Activated CD4-positive, alpha-beta T cell treated with anti-CD3 and anti-CD28 coated beads for 24 hours (primary cell): ENCODE measurements at places on chromosomes 4 and X.
A peak's percentile ranks its signal among the peaks of the same experiment; 100 is the strongest.

DNA sequence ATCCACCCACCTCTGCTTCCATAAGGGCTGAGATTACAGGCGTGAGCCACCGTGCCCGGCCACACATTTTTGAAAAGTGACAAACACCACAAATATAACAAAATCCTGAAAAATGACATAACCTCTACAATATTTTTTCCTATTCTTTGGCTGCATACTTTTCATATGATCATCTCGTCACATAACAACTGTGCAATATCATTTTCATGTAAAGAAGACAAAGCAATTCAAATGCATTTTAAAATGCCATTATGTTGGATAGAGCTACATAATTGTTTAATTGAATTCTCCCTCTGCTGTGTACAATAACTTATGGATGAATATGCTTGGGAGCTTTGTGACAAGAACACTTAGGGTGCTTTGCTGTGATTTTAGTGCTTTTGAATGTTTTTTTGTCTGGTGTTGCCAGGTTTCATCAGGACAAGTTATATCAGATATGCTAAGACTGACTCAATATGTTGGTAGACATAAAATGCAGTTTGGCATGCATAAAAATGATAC is 132.9 kb downstream of the CHIC2 start:
- no peak for DNase-seq

GRCh38 chr4:1463927-1464540 is 57.8 kb upstream of the NKX1-1 start:
- DNase-seq = no peak

- no peak for DNase-seq
These were observed 801.3 kb downstream of the IL1RAPL1 start for GRCh38 chrX:29388509-29388908.

DNA sequence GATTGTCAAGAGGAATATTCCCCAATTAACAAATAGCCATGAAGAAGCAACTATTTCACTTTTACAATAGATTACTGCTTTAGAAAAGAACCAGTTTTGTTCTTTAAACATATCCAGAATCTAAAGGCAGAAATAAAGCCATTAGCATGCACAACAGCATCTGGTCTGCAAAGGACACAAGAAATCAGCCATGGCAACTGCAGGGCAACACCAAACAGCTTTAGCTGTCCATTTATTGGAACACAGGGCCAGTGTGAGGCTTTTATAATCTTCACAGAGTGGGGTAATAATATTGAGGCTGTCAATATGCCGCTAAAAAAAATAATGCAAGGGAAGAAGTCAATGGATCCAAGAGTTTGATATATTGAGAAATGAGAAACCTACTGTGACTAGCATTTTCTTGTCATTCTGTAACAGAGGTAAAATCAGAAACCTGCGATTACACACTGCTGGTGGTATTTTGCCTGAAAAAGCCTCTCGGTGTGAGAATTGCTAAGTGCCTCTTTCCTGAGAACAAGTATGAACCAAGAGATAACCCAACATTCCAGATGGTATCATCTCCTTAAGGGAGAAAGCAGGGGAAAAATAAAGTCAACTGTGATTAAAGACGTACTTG is 2.7 kb upstream of the BANK1 start:
- DNase-seq = no peak

DNA sequence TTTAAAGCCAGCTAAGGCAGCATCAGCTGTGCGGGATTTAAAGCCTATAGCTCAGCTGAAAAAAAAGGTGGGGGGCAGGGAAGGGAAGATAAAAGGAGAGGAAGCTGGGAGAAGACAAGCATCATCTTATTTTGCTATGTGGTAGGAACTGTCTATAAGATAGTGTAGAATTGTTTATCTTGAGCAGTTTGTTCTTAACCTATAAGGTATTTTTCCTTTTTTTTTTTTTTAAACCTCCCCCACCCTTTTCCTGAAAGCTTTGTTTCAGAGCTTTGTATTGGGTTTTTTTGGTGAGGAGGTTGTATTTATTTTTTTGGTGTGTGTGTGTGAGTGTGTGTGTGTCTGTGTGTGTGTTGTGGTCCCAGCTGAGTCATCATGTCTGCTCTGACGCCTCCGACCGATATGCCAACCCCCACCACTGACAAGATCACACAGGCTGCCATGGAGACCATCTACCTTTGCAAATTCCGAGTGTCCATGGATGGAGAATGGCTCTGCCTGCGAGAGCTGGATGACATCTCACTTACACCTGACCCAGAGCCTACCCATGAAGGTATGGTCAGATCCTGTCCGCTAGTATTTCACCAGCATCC is 531 bp downstream of the RUFY3 start:
- no peak for DNase-seq

GRCh38 chr4:163215896-163216295 is 49.2 kb upstream of the NAF1 start:
- DNase-seq = no peak

DNA sequence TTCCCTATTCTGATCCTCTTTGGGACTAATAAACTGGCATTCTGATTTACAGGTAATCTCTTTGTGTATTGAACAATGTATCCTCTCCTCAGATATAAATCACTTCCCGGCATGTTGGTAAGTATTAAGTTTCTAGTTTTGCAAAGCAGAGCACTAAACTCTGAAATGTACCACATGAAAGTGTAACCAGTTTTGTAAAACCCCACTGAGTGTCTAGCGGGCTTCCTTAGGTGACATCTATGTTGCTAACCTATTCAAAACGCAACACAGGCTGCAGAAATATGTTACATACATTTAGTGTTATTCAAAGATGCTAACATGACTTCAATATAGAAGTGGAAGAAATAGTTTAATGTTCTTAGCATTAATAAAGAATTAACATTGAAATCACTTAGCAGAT is 25.2 kb downstream of the DNAJB14 start:
- no peak for DNase-seq

DNA sequence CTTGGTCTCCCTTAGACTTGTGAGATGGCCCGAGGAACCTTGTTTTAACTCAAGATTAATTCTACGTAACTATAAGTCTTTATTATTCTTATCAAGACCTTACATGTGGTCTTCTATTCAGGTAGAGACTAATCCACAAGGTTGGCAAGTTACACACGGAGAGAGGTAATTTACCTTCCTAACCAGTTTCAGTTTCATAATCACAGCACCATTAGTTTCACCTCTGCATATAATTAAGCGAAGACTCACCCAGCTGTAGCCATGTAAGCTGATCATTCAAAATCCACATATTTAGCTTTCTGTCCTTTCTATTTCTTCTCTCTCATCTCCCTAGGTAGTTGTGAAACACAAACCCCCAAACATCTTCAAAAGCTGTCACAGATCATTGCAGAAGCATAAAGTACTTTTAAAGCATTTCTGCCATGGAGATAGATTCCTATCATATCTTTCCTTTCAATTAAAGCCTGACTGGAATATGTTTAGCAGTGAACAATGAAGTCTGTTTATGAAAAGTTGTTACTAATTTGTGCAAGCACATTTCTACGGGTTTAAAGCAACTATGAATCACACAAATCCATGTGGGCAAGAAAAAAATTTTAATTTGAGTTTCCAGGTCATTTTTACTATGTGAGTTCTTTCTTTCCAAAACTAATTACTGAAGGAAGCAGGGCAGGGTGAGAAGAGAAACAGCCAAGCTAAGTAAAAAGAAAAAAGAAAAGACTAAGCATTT is 78.5 kb downstream of the BTC start:
- no peak for DNase-seq

DNA sequence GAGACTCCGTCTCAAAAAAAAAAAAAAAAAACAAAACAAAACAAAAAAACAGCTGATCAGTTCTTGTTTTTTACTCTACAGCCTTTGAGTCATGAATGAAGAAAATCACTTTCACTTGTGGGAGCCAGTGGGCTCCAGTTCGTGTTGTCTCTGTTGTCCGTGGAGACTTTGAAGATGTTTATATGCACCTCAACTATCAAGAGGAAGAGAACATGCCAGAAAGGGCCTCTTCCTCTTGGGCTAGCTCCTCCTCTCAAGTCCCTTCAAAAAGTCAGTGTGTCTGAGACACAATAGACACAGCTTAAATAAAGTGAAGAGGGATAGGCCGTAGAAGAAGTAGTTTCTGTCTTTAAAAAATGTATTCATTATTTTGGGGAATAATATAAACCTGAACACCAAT is 182.7 kb downstream of the KDR start:
- DNase-seq = no peak

DNA sequence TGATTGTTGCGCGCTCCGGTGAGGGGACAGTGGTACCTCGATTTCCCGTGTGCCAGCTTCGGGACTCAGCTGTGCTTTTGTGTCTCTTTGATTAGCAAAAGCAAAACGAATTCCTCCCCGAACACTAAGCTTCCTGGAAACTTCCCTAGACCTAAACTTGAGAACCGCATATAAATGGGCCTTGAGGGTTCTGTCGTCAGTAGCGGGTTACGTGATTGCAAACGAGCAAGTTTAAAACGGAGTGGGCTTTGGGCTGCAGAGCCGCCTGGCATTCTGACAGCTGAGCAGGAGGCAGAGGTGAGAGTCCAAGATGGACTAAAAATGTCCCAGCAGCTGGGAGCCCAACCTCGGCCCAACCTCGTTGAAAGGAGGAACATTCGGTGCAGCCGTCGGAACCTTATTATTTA is 1.2 kb upstream of the TAPT1 start:
- DNase-seq = peak; percentile 2

GRCh38 chrX:19747652-19748610 is 139.5 kb downstream of the SH3KBP1 start:
- no peak for DNase-seq
